D341Med (cell line): ENCODE measurements at places on chromosomes 3 and 15.

DNA sequence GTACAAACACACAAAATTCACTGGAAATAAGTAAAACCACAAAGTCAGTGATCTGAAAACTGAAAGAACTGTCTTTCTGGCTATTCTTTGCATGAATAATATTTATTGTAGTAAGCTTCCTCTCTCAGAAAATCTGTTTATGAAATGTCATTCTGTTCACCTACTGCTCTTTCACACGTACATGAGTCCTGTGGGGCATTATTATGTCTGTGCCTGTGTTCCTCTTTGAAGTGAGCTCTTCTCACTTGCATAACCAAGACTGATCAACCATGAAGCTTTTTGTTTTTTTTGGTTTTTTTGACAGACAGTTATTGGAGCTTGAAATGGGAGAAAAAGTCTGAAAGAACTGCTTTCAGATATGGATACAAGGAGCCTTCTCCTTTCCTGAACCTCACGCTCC is 195.8 kb downstream of the PLCH1 start:
- DNase-seq = no peak

- peak; percentile 18 for DNase-seq
These were observed 22.1 kb upstream of the PRR23E start for GRCh38 chr3:127170814-127171213.

DNA sequence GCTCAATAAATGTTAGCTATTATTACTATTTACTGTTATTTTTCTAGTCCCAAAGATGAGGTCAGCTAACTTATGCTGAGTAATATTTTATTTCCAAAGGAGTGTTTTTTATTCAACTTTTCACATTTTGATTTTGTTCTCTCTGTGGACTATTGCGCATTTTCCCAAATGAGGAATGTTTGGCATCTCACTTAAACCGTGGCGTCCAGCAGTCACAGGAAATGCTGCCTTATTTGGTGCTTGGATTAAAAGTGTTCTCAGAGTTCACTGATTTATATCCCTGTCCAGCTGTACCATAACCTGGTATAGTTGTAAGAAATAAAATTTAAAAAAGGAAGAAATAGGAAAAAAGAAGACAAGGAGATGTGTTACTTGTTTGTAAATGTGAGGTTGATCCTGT is 166.8 kb downstream of the THSD4 start:
- no peak for DNase-seq

- DNase-seq = no peak
These were observed 31.0 kb downstream of the CTDSPL2 start for GRCh38 chr15:44458429-44458828.

DNA sequence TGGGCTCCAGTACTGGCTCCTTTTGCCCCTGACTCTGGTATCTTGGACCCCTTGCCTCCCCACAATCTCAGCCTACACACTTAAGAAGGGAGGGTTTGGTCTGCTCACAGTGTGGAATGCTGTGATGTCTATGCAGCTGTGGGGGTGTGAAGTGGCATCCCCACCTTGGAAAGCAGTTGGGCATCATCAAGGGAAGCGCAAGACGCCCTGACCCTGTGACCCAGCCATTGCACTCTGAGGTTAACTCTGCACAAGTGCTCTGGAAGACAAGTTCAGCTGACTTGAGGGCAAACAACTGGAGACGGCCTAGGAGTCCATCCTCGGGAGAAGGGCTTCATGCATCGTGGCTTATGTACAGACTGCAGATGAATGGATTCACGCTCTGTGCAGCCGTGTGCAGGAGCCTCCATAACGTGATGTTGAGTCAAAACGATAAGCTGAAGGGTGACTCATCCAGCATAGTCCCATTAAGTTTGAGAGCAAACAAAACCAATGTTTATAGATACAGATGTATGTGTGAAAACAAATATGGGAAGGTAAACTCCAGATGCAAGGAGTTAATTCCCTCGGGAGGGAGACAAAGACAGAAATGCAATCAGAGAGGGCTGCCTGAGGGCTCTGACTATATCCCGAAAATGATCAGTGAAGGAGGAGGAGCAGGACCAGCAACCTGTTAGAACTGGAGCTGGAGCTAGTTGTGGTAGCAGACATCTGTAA is 86.8 kb downstream of the LSM3 start:
- DNase-seq = no peak

- no peak for DNase-seq
These were observed 330.7 kb upstream of the SLCO3A1 start for GRCh38 chr15:91522605-91523332.

DNA sequence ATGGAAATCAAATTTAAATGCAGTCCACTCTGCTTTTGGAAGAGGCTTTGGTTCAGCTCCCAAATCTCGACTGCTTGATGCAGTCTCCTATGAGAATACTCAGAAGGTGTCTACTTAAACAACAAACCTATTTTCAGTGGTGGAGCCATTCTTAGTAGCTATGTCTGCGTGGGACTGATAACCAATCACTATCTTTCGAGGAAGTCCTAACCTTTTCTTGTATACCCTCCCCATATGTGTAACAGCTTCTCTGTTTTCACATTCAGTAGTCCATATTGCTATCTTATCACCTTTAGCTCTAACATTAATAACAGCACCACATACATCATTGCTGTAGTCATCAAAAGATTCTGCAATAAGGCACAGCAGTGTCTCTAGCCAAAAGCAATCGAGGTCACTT is 333.0 kb upstream of the ATP11B start:
- no peak for DNase-seq

DNA sequence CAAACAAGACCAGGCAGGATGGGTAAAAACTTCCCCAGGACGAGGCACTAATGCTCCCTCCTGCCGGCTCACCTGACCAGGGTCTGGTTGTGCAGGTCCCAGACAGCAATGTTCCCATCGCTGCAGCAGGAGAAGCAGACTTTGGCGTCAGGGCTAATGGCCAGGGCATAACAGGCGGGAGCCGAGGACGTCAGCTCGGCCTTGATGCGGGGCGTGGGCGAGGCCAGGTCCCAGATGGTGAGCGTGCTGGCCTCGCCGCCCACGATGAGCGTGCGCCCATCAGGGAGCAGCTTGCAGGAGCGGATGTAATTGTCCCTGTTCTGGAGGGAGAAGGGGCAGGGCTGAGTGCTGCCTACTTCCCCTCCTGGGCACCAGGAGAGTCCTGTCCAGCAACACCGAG is 43.4 kb downstream of the TLE3 start:
- no peak for DNase-seq

DNA sequence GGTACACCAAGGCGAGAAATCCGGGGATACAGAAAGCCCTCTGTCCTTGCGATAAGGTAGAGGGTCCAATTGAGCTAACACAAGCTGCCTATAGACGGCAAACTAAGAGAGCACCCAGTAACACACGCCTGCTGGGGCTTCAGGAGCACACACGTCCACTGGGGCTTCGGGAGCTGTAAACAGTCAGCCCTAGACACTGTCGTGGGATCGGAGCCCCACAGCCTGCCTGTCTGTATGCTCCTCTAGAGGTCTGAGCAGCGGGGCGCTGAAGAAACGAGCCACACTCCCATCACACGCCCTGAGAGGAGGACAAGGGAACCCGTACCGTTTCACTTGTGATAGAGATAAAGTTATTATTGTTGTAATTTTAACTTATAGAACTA is 486 bp downstream of the SAMMSON start:
- DNase-seq = no peak

DNA sequence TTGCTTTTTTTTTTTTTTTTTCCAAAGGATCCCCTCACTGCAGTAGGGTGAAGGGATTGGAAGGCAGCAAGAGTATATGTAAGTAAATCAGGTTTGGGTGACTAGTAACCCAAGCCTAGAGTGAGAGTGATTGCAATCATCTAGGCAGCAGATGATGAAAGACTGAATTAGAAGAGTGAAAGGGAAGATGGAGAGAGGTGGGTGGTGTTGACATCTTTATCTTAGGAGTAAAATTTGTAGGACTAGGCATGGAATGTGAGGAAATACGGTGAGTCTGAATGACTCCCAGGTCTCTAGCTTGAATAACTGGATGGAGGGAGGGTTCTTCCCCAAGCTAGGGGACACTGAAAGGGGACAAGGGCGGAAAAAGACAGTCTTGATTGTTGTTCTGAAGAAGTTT is 63.4 kb downstream of the TPRG1 start:
- no peak for DNase-seq

GRCh38 chr3:63967675-63968611 is 55.4 kb downstream of the PSMD6 start:
- DNase-seq = peak; percentile 82

DNA sequence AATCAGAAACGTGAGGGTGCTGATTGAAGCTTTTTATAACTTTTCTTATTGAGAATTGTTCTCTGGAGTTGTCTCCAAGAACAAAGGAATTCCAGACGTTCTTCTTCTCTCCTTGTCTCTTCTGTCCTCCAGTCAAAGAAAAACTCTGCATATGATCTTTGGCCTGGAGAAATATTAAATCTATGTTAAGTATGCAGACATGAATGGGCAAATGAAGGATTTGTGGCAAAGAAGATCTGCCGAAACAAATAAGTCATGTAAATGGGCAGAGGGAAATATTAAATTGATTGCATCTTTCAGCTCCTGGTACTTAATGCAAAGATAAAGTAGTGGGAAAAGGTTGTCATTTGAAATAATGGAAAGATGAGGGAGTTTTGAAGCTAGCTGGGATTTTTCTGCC is 74.9 kb downstream of the IGF1R start:
- DNase-seq = no peak

GRCh38 chr3:106251160-106251892 is 382.5 kb upstream of the CBLB start:
- no peak for DNase-seq

DNA sequence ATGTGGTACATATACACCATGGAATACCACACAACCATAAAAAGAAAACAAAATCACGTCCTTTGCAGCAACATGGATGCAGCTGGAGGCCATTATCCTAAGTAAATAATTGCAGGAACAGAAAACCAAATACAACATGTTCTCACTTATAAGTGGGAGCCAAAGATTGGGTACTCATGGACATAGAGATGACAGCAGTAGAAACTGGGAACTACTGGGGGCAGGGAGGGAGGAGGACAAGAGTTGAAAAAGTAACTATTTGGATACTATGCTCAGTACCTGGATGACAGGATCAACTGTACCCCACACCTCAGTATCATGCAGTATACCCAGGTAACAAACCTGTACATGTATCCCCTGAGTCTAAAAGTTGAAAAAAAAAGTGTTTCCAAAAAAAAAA is 23.2 kb upstream of the ATOSA start:
- no peak for DNase-seq

GRCh38 chr3:99895703-99896441 is 78.2 kb downstream of the CMSS1 start:
- DNase-seq = no peak

GRCh38 chr3:160874736-160875135 is 118.7 kb downstream of the PPM1L start:
- DNase-seq = no peak

- DNase-seq = no peak
These were observed 275.9 kb upstream of the TPM1 start for GRCh38 chr15:62766599-62766998.

DNA sequence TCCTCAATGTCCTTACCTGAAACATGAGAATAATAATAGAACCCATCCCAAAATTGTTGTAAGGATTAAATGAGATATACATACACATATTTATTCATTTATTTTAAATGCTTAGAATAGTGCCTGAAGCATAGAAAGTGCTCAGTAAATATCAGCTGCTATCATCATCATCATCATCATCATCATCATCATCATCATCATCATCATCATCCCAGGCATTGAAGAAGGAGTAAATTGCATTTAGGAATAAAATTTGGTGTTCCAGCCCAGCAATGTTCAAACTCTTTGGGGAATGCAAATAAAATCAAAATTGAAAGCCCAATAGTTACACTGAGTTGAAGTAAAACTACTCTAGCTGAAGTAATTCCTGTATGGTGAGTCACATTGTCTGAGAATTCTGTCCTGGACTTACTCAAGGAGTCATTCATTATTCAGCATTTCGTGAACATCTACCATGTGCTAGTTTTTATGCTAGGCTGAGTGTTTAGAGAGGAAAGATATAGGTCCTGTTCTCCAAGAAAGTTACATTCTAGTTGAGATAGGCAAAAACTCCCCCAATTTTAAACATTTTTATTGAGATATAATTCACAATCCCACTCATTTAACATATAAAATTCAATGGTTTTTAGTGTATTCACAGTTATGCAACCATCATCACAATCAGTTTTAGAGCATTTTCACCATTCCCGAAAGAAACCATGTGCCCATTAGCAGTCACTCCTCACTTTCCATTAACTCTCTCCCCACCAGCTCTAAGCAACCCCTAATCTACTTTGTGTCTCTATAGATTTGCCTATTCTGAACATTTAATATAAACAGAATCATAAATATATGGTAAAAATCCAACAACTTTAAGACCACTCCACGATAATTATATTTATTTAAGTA is 107.2 kb downstream of the FRMD5 start:
- DNase-seq = no peak

GRCh38 chr3:20054549-20054987 is 14.3 kb downstream of the KAT2B start:
- no peak for DNase-seq

- no peak for DNase-seq
These were observed 16.9 kb downstream of the ABHD2 start for GRCh38 chr15:89105147-89105546.

GRCh38 chr3:119538772-119539171 is 20.6 kb downstream of the CD80 start:
- no peak for DNase-seq

DNA sequence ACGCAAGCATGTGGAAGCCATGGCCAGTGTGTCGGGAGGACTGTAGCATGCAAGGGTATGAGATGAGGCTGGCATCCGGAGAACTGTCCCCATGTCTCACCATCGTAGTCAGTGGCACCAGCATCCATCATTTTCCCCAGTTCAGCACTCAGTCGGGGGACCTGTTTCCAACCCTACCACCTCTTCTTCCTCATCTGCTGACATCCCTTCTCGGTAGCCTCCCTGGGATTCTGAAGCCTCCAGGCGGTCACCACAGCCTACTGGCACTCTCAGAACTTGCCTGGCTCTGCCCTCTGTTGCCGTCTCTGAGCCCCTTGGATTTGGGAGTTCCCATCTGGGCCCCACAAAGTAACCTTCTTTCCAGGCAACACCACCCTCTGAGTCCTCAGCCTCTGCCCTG is 131.1 kb upstream of the ABHD17C start:
- no peak for DNase-seq

GRCh38 chr3:121998030-121998580 is 23.9 kb downstream of the ILDR1 start:
- no peak for DNase-seq
